Activated CD8-positive, alpha-beta memory T cell treated with anti-CD3 and anti-CD28 coated beads for 4 hours (primary cell): ENCODE measurements at places on chromosomes 12 and 14.

DNA sequence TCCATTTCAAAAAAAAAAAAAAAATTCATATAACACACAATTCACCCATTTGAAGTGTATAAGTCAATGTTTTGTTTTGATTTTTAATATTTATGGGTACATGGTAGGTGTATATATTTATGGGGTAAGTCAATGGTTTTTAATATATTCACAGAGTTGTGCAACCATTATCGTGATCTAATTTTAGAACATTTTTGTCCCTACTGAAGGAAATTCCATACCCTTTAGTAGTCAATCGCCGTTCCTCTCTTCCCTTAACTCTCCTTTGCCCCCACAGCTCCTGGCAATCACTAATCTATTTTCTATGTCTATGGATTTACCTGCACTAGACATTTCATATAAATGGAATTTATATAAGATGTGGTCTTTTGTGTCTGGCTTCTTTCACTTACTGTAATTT is 92.8 kb downstream of the TRAFD1 start:
- DNase-seq, result no peak

GRCh38 chr14:45254771-45255170 is 1.8 kb upstream of the MIS18BP1 start:
- no peak for DNase-seq

DNA sequence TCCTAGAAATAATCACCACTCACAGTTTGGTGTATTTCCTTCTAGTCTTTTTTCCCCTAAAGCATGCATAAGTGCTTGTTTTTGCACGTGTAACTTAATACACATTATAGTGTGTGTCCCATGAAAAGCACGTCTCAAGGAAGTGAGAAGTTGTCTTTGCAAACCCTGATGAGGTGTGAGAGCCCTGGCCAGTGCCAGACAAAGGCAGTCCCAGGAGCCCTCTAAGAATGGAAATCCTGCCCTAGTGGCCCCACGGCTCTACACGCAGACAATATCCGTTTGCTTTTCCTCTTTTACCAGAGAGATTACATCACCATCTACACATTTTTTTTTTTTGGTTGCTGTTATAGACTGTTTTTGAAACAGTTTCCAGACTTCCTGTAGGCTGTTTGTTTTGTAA is 85.5 kb upstream of the FZD10 start:
- no peak for DNase-seq

DNA sequence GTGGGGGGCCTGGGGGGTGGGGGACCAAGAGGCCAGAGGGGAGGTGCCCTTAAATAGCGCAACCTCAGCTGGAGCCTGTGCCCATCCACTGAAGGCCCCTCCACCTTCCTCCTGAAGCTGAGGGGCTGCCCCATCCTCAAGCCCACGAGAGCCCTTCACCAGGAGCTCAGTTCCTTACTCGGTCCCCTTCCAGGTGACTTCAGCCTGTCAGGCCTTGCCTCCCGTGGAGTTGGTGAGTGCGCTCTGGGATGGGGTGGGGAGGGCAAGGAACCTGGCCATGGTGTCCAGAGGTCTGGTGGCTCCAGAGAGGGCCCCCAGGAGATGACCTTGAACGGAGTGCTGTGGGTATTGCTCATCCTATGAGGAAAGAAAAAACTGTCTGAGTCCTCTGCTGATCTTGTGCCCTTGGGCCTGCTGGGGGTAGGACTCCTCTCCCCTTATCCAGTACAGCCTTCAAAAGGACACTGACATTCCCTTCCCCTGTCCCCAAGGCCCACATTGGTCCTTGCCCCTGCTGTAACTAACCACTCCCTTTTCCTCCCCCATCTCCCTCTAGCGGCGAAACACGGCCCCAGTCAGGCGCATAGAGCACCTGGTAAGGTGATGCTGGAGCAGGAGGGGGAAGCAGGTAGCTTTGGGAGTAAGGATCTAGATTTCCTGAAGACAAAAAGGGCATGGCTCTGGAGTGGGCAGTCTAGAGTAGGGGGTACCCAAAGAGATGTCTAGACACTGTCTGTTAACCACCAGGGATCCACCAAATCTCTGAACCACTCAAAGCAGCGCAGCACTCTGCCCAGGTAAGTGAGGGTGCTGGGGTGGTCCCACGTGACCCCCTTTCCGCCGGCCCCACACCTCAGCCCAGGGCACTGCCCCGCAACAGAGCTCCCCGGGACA is 3.6 kb downstream of the TNS2 start:
- peak; percentile 31 for DNase-seq

DNA sequence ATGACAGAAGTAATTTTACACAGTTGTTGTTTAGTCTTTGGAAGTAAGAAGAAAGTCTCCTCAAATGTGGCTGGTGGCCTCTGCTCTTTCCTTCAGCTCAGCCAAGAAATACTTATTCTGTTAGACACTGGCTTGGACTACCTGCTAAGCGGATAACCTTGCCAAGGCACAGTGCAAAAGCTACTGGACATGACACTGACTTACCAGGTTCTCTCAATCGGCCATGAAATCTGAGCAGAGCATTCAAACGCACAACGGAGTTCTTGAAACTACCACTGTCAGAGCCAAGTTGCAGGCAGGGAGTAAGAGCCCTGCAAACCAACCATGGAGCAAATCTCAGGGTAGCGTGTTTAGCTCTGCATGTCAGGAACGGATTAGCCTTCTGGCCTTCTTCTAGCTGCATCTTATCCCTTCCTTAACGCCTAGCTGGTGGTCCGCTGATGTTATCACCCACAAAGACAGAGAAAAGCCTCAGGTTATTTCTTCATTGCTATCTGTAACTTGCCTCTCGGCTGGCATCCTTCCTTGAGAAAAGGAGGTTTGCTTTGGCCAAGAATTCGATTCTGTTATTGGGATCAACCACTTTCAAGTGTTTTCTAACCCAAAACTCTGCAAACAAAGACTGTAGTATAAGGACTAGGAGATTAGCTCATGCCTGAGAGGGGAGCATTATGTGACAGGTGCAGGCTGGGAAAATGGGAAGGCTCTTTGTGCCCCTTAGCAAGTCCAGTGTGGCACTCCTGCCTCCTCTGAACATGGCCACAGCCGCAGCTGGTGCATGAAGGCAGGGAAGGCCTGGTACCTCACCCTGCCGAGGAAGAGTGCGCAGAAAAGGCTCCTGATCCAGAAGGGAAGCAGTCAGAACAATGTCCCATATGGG is 223.4 kb downstream of the GLT1D1 start:
- no peak for DNase-seq

- no peak for DNase-seq
These were observed 19.0 kb upstream of the GOLGA3 start for GRCh38 chr12:132847363-132848356.

- DNase-seq, result no peak
These were observed 78.3 kb upstream of the METAP2 start for GRCh38 chr12:95395696-95396095.

GRCh38 chr12:121352682-121353018 is 439 bp upstream of the ANAPC5 start:
- no peak for DNase-seq

DNA sequence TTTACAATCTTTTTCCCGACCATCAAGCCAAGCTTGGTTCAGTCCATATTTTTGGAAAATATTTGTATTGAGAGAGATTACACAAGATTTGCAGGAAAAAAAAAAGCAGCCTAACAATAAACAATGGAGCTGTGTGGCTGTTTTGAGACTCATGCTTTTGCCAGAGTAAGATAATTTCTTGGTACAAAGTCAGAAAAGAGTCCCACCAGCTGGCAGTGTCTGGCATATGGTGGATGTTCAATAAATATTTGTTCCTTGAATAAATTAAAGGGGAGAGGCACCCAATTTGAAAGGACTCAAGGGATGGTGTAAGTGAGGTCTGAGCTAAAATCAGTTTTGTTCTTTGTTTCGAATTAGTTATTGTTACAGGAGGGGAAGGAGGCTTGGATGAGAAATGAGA is 78.1 kb upstream of the RPH3A start:
- no peak for DNase-seq

DNA sequence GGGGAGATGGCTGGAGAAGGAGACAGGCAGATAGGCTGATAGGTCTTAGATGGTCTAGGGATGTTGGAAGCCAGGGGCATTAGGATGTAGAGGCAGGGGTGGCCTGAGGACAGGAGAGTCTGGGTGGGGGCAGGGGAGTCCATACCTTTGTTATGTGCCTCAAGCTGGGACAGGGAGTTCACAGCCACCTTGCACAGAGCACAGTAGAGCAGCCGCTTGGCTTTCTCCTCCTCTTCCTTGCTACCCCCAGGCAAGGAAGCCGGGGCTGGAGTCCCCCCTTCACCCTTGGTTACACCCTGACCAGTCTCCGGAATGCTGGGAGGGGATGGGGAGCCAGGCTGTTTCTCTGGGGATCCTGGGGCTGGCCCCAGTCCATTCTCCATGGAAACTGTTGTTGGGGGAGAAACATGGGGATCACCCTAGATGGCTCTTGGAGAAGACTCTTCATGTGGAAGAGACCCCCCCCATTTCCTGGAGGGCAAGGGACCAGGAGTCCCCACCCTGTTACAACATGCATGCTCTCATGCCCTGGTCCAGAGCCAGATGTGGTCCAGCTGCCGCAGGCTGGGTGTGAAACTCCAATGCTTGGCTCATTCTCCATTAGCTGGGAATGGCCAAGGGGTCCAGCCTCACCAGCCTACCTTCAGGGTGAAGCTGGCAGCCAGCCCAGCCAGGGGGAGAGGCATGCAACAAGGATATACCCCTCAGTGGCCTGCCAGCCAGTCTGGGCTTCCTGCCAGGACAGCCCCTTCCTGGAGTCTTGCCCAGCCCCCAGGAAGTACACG is 7.2 kb upstream of the GPR84 start:
- no peak for DNase-seq

DNA sequence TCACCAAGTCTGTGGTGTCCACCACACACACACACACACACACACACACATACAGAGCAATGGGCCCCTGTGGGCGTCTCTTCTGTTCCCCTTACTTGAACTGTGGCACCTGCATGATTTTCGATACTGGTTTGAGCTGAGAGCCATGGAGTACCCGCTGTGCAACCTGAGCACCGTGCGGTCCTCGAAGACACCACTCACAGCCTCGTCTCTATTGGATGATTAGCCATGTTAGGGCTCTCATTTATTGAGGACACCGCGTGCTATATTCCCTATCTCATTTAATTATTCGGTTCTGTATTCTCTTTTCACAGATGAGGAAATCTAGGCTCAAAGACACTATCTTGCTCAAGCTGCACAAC is 623 bp upstream of the C14orf132 start:
- no peak for DNase-seq

DNA sequence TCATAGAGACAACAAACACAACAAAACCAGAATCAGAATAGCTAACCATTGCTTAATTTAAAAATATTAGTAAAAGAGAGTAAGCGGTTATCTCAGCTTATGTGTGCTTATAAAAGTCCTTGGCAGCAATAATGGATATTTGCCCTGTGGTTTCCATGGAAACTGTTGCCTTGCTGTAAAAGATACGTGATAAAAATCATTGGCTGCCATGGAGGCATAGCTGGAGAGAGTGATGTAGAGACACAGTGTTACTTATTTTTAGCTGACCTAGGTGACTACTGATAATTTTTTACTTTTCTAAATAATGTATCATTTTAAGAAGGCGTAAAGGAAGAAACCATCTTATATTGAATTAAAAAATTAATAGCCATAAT is 92.9 kb downstream of the ERC1 start:
- DNase-seq, result no peak

- DNase-seq, result no peak
These were observed 904 bp downstream of the CACNA1C start for GRCh38 chr12:2053691-2054090.

DNA sequence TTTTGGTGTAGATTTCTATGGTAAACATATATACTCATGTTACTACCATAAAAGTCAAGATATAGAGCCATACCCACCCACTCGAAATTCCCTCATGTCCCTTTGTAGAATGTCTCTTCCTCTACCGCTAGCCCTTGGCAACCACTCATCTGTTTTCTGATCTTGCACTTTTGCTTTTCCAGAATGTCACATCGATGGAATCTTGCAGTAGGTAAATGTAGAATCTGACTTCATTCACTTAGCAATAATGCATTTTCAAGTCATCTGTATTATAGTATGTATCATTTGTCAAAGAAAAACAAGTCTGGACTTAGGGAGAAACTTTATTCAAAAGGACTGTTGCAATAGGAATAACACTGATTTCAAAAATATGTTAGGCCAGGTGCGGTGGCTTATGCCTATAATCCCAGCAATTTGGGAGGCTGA is 19.3 kb upstream of the CLEC2D start:
- DNase-seq, result no peak

DNA sequence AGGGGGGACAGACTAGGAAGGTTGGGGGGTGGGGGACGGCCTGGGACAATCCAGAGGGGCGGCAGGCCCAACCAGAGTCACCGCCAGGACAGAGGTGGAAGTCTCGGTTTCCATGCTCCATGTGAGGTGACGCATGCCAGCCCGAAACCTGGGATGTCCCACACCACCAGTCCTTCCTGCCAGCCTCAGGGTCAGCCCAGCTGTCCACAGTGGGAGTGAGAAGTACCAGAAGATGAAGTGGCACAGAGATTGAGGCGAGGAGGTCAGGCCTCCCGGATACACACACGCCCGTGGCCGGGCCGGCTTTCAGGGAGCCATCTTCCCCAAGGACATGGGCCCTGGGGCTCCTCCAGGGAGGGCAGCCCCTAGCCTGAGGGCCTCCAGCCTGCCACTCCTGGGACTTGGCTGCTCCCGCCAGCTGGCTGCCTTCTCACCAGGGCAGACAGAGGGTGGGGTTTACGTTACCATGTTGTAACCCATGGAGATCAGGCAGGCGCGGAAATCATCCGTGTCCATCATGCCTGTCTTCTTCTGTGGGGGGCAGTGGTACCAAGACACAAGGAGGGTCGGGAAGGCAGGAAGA is 85.2 kb upstream of the ZFP36L1 start:
- DNase-seq, result no peak

DNA sequence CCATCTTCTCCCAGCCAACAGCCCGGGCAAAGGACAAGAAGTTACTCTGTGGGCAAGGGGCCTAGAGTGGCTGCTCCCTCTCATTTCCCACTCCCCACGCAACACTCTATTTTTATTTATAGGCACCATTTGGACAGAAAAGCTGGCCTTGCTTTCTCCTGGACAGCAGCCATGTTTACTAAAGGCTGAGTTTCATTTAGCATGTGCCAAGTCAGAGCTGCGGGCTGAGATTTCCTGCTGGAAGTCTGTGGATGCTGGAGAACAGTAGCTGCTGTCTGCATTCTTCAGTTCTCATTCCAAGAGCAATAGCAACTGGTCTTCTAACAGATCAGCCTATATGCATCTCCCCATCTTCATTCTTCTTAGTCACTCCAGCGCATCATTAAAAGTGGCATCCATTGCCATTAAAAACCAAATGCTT is 8.3 kb downstream of the COL2A1 start:
- no peak for DNase-seq

GRCh38 chr12:105064564-105065178 is 19.6 kb downstream of the ALDH1L2 start:
- no peak for DNase-seq

DNA sequence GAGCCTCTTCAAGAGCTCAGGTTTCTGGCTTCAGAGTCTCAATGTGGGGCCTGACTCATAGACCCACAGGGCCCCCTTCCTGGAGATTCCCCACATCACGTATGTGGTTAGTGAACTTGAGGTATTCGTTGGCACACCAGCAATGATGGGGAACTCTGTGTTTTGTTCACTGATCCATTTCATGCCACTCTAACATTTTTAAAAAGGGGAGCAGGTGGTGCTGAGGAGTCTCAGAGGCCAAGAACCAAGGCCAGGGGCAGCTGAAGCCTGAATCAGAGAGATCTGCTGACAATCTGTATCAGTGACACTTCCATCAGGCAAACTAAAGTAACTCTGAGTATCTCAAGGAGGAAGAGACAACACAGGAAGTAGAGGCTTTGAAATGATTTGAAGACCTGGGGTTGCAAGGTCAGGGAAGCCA is 323.4 kb downstream of the VRK1 start:
- peak; percentile 36 for DNase-seq
